Thoracic aorta (tissue), 2 donors: ENCODE measurements at places on chromosomes 7 and 10. TPM values are rescaled to one million over a fixed set of nuclear protein-coding genes. Genes with fewer than 3 reads are reported as not detected.

DNA sequence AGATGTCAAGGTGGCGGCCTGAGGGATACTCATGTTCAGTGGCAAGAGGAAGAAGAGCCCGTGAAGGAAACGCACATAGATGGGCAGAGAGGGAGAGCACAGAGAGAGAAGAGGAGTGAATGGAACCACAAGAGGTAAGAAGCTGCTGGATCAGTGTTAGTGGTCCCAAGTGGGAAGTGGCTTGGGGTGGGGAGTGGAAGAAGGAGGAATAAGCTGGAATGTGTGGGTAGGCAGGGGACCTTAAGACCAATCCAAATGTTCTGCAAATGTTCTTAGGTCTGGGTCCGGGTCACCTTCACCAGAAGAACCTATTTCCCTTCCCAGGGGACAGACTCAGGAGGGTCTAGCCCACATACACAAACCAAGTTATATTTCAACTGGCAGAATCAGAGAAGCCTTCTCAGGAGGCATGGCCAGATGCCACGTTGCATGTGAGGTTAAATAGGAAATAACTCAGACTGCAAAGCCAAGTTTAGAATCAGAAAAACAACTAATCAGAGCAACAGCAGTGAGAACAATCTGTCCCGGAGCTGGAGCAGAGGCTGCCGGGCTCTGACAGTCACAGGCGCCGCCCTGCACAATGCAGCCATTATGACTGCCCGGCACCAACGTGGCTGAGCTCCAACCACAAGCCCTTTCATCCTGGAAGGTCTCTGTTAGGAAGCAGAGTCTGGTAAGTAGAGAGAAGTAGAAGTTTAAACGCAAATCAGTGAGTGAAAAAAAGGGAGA, 78.6 kb upstream of the ARMC3 start:
- peak; percentile 75 for DNase-seq
- H3K4me3 ChIP-seq = peak overlapping the region; percentile 51
- no peaks in the 10 kb centered on the region for H3K36me3 ChIP-seq
- H3K27ac ChIP-seq = peak overlapping the region; percentile 87
- H3K27me3 ChIP-seq = no peaks in the 10 kb centered on the region

DNA sequence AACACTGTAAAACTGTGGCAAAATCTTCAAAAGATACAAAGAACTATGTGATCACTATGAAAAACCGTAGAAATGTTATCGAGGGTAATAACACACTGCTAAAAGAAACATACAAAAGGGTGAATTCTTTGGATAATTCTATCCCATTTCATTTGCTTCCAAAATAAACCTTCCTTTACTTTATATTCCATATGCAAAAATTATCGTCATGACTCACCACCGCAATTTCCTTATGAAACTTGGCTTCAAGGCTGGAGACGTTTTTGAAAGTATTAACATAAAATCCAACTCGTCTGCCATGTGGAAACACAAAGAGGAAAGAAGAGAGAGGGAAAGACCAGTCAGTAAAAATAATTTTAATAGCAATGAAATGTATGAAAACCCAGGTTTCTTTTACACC, 165.2 kb downstream of the AMPH start:
- H3K36me3 ChIP-seq = no peaks in the 10 kb centered on the region
- H3K27ac ChIP-seq = no peak overlapping the region
- no peak overlapping the region for H3K4me3 ChIP-seq
- no peaks in the 10 kb centered on the region for H3K27me3 ChIP-seq
- no peak for DNase-seq

DNA sequence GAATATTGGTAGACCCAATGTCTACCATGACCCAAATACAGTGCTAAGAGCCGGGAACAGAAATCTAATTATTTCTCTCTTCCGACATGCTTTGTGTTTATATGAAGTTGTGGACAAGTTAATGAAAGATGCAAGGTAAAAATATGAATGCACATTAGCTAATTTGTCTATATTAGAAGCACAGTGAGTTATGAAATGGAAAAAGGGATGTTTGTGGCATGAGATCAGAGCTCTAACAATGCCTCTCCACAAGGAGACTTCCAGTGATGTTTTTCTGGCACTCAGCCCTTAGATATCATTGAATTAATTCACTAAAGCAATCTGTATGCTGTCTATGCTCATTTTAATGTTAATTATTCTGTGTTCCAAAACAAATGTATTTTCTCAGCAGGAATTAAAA, 897.2 kb downstream of the CNTNAP2 start:
- H3K27ac ChIP-seq = no peak overlapping the region
- no peaks in the 10 kb centered on the region for H3K36me3 ChIP-seq
- H3K4me3 ChIP-seq = no peak overlapping the region
- no peaks in the 10 kb centered on the region for H3K4me1 ChIP-seq

DNA sequence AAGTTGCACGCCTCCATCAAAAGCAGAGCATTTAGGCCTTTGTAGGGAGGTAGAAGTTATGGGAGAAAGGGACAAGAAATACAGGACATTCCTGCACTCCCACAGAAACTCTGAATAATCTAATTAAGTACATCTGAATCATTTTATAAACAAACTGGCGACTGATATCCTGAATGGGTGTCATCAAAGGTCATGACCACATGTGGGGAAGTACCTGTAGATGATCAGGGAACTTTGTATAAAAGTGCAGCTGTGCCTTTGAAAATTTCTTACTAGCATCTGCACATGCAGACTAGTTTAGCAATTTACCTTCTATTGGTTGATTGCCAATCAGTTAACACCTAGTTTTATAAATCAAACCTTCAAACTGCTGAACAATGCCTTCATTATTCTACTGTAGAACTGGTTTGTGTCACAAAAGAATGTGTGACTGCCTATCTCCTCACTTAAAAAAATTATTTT, 17.1 kb downstream of the STEAP4 start:
- no peaks in the 10 kb centered on the region for H3K4me1 ChIP-seq
- H3K4me3 ChIP-seq = no peak overlapping the region
- DNase-seq = no peak
- H3K27me3 ChIP-seq = no peaks in the 10 kb centered on the region
- no peaks in the 10 kb centered on the region for H3K36me3 ChIP-seq

DNA sequence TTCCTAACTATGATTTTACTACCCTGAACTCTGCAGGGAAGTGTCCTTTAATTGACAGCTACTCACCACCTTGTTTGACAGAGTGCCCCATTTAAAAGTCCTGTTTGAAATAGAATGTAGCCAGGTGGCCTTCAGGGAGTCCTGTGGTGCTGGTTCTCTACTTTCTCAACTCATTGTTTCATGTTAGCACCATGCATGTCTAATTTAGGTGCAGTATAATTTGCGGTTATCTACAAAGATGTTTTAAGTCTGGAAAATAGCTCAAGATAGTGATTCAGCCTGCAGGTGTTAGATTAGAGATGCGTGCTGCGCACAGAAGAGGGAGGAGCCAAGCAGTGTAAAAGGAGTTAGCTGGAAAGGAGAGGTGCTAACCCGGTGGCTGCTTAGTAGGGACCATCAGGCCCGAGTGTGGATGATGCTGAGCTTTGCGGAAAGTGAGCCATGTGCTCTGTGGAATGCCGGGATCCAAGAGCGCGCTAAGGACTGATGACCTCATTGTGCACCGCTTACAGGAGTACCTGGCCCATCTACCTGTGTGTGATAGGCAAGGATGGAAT, 1.2 kb downstream of the CCM2 start:
- peak overlapping the region; percentile 84 for H3K27ac ChIP-seq
- H3K36me3 ChIP-seq = no peaks in the 10 kb centered on the region
- H3K4me3 ChIP-seq = peak overlapping the region; percentile 82
- DNase-seq = no peak
- H3K4me1 ChIP-seq = peaks cover 24% of the 10 kb centered on the region
- no peaks in the 10 kb centered on the region for H3K27me3 ChIP-seq

GRCh38 chr7:127995881-127996215, 35.4 kb downstream of the LRRC4 start:
- H3K27ac ChIP-seq = peak overlapping the region; percentile 1
- H3K36me3 ChIP-seq = peaks cover 5% of the 10 kb centered on the region
- H3K4me3 ChIP-seq = no peak overlapping the region

GRCh38 chr10:93131986-93132385, 58.3 kb downstream of the CYP26A1 start:
- DNase-seq = no peak
- no peak overlapping the region for H3K4me3 ChIP-seq
- no peak overlapping the region for H3K27ac ChIP-seq
- H3K36me3 ChIP-seq = no peaks in the 10 kb centered on the region

Gene BHLHA15
- total RNA-seq = not detected

Gene AQP1
- total RNA-seq = 1,262 TPM

Gene ANKRD26
- 7.2 TPM for total RNA-seq
